ENCODE measurements at places on chromosomes 1 and 21.

DNA sequence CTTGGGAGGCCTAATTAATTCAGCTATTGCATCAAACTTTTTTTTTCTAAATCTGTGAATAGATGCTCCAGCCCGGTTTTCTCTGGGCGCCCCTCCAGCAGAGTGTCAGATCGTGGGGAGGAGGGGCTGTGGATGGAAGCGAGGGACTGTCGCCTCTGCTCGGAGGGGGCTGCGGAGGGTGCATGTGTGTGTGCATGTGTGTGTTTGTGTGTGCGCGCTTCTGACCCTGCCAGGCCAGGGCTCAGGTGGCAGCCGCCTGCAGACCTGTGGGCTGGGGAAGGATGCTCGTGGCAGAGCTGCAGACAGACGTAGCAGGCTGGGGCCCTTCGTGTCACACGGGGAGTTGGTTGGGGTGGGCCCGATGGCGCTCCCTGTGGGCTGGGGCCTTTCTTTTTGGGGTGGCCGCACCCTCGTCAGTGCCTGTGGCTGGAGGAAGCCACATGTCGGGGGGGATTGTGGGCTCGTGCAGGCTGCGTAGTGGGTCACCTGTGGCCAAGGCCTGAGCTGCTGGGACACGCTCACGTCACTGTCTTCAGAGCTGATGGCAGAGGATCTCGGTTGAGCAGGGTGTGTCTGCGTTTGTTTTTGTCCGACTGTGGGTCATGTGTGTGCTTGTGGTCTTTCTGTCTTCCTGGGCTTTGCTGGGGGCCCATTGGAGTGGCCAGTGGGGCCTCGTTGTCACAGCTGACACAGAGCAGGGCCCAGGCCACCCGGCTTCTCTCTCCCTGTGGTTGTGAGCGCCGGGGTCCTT lies 2.8 kb downstream of the SKI start:
- no peak for DNase-seq

GRCh38 chr1:9300573-9300972 lies 7.9 kb downstream of the SPSB1 start:
- no peak for DNase-seq

GRCh38 chr1:41255978-41256377 lies 13.9 kb upstream of the SCMH1 start:
- no peak for DNase-seq

GRCh38 chr1:41698916-41699860 lies 214.7 kb upstream of the EDN2 start:
- no peak for DNase-seq

GRCh38 chr1:212643877-212644276 lies 35.3 kb downstream of the ATF3 start:
- DNase-seq = no peak

GRCh38 chr1:181508486-181509165 lies 25.3 kb downstream of the CACNA1E start:
- DNase-seq = no peak

GRCh38 chr1:24341260-24341659 lies 22.1 kb downstream of the GRHL3 start:
- no peak for DNase-seq

- no peak for DNase-seq
These were observed 37.4 kb upstream of the SLC30A1 start for GRCh38 chr1:211616231-211616964.

DNA sequence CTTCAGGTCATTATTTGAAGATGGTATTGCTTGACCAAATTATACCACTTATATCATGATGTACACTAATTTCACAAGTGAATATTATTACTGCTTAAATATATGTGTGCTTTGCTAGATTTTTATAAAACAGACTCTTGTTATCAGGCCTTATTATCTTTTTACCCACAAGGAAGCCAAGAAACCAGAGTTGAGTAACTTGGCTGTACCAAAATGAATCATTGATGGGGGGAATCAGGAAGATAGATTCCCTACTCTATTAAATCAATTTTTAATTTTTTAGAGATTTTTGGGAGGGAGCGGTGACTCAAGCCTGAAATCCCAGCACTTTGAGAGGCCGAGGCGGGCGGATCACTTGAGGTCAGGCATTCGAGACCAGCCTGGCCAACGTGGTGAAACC lies 16.0 kb upstream of the SCCPDH start:
- no peak for DNase-seq

DNA sequence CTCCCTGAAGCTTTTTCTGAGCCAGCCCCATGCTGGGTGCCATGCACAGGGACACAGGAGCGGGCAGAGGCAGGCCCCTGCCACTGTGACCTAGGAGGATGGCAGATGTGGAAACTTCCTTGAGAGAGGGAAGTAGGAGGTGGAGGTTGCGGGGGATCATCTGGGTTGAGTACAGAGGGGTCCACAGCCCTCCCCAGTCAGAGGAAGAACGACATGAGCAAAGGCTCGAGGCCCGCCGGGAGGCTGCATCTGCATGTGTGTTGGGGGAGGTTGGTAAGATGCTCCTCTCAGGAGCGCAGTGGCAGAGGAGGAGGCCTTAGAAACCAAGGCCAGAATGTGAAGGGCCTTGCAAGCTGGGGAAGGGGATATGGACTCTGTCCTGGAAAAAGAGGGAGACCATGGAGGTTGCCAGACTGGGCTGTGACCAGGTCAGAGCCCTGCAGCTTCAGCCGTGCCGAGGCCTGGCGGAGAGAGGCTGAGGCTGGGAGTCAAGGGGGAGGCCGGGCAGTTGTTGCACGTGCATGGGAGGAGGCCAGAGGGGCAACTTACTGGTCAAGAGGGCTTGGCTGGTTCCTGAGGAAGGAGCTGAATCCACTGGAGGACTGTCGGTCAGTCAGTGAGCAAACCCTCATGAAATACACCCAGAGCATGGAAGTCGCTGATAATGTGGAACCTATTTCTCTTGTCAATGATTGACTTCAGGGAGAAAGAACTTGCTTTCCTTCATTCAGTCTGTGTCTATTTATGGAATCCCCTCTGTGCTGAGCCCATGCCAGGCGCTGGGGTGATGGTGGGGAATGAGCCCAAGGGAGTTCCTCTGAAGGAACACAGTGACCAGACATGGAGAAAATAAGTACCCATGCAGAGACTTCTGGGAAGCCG lies 31.7 kb downstream of the A3GALT2 start:
- DNase-seq = no peak

DNA sequence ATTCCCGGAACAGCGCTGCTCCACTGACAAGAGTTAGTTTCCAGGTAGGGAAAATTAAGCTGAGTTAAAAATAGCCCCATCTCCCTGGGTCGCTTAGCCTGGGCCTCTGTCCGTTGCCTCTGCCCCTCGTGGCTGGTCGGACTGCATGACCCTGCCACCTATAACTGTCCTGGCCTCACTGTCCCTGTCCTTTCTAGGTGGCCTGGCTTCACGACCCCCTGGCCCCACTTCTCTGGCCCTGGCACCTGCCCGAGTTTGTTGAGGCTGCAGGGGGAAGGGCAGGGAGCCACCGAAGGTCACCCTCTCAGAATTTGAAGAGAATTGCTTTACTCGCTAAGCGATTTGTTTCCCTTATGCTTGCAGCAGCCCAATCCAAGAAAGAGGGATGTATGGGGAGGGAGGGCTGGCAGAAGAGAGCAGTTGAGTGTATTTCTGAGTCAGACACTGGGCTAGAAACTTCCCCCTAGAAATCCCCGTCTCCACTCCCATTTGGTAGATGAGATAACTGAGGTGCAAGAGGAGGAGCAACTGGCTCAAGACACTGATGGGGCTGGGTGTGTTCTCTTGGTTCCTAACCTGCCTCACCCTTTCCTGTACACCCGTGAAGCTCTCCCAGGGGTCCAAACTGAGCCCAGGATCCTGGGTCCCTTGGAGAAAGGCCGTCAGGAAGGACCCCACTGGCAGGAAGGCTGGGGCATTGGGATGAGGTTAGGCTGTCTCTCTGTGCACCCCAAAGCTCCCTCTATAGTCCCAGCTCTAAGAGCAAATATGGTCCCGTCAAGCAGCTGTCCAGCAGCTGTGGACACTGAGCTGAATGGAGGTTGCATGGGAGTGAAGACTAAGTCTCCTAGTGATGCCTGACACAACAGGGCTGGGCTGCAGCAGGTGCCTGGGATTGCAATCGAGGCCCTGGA lies 2.9 kb upstream of the EDN2 start:
- no peak for DNase-seq

- DNase-seq = no peak
These were observed 17.9 kb downstream of the KRTAP10-1 start for GRCh38 chr21:44521928-44522752.

DNA sequence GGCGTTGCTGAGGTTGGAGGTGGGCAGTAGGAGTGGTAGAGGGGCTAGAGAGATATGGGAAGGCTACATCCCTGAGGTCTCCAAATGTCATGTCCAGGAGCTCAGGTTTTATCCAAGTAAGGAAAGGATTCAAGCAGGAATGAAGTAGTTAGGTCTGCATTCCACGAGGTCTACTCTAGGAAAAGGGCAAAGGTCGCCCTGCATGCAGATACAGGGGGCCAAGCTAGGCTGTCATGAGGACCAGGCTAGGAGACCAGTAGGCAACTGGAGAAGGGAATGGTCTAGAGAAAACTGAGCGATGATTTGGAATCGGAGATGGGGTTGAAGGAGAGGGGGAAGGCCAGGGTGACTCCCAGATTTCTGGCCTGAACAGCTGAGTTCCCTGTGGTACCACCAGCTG lies 48.7 kb downstream of the IRF2BP2 start:
- DNase-seq = no peak

- DNase-seq = no peak
These were observed 34.2 kb upstream of the GPR137B start for GRCh38 chr1:236108027-236108648.

GRCh38 chr1:164731161-164731876 lies 172.3 kb downstream of the PBX1 start:
- DNase-seq = no peak

DNA sequence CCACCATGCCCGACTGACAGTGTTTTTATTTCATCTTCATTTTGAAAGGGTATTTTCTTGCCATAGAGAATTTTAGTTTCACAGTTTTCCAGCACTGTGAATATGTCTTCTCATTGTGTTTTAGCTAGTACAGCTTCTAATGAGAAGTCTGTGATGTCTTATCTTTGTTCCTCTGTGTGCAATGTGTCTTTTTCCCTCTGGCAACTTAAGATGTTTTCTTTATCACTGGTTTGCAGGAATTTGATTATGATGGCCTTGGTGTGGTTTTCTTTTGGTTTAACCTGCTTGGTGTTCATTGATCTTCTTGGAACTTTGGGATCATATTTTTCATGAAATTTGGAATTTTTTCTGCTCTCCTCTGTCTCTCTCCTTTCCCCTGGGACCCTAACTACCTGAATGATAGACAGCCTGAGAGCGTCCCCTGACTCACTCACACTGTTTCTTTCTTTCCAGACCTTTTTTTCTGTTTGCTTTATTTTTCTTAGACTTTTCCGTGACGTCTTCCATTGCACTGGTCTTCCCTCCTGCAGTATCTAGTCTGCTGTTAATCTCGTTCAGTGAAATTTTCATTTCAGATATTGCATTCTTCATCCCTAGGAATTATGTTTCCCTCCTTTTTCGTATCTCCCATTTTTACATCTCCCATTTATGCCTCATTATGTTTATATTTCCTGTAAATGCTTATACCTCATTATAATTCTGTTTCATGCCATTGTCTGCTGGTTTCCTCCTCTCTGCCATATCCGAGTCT lies 48.5 kb downstream of the PDE9A start:
- DNase-seq = no peak

DNA sequence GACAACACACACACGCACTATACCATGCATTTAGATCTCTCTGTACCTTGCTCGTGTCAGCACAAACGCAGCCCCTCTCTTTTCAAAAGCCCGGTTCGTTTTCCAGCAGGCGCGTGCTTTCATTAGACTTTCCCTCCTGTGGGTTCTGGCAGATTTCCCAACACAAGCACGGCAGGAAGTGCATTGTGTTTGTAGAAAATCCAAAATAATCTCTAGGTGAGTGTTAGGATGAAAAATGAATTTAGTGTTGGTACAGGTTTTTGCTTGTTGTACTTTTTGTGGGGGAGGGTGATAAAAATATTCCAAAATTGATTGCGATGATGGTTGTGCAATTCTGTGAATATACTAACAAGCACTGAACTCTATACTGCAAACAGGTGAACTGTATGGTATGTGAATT lies 54.1 kb upstream of the POFUT2 start:
- DNase-seq = no peak

DNA sequence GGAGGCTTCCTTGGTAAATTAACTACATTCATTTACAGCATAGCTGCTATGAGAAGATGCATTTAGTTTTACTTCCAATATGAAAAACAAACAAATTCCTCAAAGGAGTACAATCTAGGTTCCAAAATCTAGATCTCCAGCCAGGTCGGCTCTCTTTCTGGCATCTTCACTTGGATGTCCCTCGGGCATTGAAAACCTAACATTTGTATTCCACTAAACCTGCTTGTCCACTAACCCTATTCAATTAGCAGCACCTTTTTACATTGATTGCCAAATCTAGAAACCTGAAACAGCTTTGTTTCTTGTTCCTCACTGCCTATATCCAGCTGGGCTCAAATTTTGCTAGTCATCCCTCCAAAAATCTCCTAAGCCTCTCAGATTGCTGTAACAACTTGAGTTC lies 14.3 kb upstream of the CXADR start:
- DNase-seq = no peak

GRCh38 chr1:205350691-205351141 lies 6.0 kb downstream of the KLHDC8A start:
- no peak for DNase-seq

GRCh38 chr1:231734417-231734816 lies 107.8 kb downstream of the DISC1 start:
- DNase-seq = no peak

Data from renal pelvis (tissue), 12 donors.